ENCODE measurements at places on chromosomes 7 and 10.
A peak's percentile ranks its signal among the peaks of the same experiment; 100 is the strongest.

GRCh38 chr10:75335983-75336382 is 65.6 kb downstream of the ZNF503 start:
- no peak for DNase-seq

- DNase-seq = peak; percentile 97
Measured at GRCh38 chr10:79241990-79242619, 105.2 kb upstream of the PPIF start.

DNA sequence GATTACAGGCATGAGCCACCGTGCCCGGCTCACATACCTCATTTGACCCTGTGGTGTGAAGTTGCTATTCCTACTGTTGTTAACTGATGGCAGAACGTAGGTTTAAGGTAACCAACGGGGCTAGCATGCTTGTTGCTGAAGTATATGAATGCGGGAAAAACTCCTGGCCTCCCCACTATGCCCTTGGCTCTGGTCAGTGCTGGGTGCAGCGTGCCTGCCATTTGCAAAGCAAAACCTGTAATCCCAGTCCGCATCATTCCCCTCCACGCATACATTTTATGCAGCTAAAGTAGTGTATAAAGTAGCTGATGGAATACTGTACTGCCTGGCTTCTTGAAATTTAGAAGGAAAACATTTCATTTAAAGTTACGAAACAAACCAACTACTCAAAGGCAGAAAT is 273.3 kb downstream of the SDK1 start:
- no peak for DNase-seq

DNA sequence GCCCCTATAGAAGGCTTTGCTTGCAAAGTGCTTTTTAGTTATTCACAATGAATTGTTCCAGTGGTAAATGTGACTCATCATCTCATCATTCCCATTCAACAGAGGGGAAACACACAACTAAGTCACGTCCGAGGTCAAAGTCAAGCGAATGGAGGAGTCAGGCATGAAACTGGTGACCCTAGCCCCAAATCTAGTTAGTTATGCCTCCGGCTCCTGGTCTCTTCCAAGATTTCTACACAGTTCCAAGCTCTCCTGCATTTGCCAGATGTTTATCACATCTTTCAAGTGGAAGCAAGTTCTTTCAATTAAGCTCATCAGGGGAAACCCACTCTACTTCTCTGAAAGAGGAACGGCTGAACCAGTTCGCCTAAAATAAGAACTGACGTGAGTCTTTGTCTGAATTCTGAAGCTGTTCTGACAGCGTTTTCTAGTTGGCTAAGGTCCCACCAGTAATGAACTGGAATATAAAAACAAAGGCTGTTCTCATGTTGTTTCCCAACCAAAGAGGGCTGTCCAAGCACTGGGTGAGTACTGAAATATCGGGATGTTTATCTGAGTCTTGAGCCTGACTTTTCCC is 140.9 kb upstream of the NRBF2 start:
- DNase-seq = no peak

GRCh38 chr7:151541709-151542499 is 22.2 kb upstream of the RHEB start:
- DNase-seq = no peak

DNA sequence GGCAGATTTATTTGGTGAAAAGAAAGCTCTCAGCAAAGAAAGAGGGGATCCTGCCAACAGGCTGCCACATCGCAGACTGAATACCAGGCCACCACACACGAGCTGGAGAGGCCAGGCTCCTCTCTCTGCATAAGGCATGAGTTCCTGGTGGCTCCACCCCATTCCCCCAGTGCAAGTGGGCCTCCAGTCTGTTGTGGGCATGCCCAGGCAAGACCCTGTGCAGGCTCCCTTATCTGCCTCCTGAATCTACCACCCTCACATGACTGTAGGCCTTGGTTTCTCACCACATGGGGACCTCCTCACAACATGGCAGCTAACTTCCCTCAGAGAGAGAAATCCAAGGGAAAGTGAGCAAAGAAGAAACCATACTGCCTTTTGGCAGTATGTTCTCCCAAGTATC is 26.7 kb upstream of the CUL1 start:
- DNase-seq = no peak

DNA sequence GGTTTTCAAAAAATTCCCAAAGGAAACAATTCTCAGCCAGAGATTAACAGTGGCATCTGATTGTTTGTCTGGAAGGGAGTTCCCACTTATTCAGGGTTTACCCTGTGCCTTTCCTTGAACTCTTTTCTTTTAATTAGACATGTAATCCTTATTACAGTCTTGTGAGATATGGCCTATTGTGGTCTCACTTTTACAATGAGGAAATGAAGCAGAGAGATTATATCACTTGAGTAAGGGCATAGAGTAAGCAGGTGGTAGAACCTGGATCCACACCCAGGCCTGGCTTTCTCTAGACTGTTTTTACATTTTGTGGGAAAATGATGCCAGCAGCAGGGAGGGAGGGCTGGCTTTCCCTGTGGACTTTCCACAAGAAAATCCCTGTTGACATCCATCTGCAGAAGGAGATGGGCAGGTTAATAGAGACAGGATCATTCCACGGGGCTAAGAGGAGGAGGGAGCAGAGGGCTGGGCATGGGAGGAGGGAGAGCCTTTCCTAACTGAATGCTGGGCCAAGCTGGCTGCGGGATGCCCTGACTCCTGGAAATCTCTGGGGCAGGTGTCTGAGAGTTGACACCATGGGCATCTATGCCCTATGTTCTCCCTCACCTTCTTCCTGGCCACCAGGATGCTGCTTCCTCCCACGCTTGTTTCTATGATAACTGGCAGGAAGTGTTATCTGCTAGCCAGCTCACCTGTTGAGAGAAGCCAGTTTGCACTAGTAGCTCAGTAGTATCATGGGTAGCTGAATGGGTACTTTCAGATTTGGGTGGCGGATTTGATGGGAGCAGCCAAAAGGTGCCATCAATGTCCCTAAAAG is 28.7 kb upstream of the ARHGAP22 start:
- no peak for DNase-seq

Data from suppressor macrophage (primary cell).